Colonic mucosa (tissue), 4 donors: ENCODE measurements at places on chromosomes 1 and 21.
A peak's percentile ranks its signal among the peaks of the same experiment; 100 is the strongest.

DNA sequence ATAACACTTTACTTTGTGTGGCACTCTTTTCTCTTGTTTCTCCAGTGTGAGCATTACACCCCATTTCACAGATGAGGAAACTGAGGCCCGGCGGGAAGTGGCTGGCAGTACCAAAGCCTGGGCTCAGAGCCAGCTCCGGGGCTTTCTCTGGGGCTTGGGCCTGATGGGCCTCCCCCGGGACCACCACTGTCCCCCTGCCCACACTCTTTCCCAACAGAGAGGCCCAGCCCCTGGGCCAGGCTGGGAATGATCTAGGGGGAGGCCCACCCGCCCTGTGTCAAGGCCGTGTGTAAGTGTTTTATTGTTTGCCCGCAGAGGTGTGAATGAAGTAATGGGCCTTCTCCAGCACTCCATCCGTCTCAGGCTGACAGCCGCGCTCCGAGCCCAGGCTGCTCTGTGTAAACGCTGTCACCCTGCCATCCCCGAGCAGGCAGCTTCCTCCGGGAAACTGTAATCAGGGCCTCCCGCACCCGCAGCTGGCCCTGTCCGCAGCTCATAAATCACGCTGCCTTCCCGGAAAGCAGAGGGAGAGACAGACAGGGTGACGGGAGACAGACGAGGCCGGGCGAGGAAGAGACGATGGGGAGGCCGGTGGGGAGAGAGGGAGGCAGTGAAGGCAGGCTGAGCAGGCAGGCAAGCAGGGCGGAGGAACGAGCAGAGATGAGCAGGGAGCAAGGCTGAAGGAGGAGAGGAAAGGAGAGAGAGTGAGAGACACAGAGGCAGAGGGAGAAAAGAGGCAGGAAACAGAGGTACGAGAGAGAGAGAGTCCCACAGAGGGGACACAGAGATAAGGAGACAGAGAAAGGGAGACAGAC, 109.7 kb upstream of the ZBTB40 start:
- H3K27me3 ChIP-seq = peaks cover 3% of the 10 kb centered on the region
- H3K4me1 ChIP-seq = no peaks in the 10 kb centered on the region
- H3K4me3 ChIP-seq = no peak overlapping the region
- H3K36me3 ChIP-seq = no peaks in the 10 kb centered on the region
- no peak overlapping the region for H3K27ac ChIP-seq
- peak; percentile 32 for DNase-seq

GRCh38 chr1:58399176-58399575, 147.3 kb downstream of the OMA1 start:
- H3K4me3 ChIP-seq = no peak overlapping the region
- H3K36me3 ChIP-seq = no peaks in the 10 kb centered on the region

GRCh38 chr1:9852004-9852403, 28.2 kb upstream of the CLSTN1 start:
- H3K36me3 ChIP-seq = no peaks in the 10 kb centered on the region
- no peaks in the 10 kb centered on the region for H3K27me3 ChIP-seq
- H3K27ac ChIP-seq = no peak overlapping the region
- no peak for DNase-seq
- no peak overlapping the region for H3K4me3 ChIP-seq

- H3K27me3 ChIP-seq = no peaks in the 10 kb centered on the region
- DNase-seq = no peak
- H3K4me3 ChIP-seq = no peak overlapping the region
- no peaks in the 10 kb centered on the region for H3K36me3 ChIP-seq
Measured at GRCh38 chr1:68954841-68955240, 458.0 kb upstream of the DEPDC1 start.
